ENCODE measurements at places on chromosomes 6 and 20.

DNA sequence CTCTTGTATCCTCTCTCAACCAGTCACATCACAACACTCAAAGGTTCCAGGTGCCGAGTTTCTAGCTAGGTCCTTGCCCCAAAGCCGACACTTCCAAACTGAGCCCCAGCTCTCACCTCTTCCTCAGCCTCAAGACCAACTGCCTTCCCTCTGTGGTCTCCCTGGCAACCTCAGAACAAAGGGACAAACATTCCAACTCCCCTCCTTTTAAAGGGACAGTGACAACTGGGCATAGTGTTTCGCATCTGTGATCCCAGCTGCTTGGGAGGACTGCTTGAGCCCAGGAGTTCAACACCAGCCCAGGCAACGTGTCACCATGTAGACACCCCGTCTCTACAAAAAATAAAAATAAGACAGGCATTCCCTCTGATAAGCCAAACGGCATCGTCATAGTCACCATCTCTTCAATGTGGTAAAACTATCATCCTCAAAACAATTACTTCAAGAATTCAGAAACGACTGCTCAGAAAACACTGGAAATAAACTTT lies 11.3 kb downstream of the DIDO1 start:
- DNase-seq: peak; percentile 52

DNA sequence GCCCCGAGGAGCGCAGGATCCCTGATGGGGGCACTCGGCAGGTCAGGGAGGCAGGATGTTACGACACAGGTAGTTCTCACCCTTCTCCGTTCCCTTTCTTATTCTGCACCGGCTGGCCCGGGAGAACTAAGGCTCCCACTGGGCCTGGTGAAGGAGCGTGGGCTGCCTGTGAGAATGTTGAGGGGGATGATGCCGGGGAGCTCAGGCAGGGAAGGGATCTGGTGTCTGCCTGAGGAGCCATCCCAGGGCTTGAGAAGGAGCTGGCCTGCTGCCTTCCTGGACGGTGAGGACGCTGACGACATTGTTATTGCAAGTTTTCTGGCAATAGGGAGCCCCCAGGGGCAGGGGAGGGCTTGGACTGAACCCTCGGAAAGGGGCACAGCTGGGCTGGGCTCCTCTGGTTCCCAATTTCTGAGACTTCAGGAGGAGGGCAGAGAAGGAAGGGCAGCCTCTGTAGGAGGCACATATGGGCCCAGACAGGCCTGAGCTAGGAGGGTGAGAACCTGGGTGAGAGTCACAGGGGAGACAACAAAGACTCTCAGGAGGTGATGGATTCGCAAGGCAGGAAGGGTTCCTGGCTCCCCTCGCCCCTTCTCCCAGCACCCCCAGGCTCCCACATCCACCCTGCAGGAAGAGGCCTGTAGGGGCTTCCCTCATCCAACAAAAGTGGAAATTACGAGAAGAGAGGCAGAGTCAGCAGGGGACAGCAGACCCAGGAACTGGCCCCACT lies 32.8 kb downstream of the CYP21A2 start:
- no peak for DNase-seq

DNA sequence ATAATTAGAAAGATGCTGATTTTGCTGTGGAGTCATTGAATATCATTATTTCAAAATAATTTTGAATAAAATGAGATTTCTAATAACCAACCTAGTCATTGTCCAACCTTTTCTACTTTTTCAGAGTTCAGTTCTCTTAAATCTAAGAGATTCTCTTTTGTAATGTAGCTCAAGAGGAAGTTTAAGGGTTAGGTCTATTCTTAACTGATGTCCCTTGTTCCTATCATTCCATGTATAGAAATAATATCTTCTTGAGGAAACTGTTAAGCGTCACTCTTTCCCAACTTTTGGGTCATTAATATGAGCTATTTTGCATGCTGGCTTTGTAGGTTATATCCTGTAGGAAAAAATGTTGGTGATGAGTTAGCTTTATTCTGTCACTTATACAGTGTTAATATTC lies 27.0 kb downstream of the RNF144B start:
- DNase-seq: no peak

GRCh38 chr6:163711615-163712565 lies 297.4 kb downstream of the QKI start:
- peak; percentile 65 for DNase-seq

DNA sequence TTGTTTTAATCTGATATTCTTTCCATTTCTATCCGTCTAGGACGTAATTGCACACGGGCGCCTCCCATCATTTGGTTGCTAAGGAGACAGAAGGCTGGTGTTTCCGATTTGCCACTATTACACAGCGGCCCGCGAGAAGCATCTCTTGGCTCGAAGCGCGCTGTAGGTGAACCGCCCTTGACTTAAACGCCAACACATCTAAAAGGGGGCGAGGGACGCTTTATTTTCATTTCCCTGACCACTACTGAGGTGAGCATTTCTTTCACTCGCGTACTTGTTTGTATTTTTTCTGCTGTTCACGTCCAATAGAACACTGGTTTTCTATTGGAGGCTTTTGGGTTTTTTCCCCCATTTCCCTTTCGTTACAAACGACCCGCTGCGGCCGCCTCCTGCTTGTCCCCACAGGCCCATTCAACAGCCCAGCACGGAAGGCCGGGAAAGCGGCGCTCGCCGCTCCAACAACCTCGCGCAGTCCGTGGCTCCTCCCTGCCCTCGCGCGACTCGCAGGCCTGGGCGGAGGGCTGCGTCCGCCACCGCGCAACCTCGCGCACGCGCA lies 505 bp upstream of the WRNIP1 start:
- no peak for DNase-seq

GRCh38 chr6:106886922-106887797 lies 87.4 kb downstream of the CD24 start:
- DNase-seq: no peak

GRCh38 chr20:38195521-38195920 lies 30.5 kb upstream of the TGM2 start:
- DNase-seq: no peak

- no peak for DNase-seq
Measured at GRCh38 chr6:129141499-129141898, 258.6 kb downstream of the LAMA2 start.

DNA sequence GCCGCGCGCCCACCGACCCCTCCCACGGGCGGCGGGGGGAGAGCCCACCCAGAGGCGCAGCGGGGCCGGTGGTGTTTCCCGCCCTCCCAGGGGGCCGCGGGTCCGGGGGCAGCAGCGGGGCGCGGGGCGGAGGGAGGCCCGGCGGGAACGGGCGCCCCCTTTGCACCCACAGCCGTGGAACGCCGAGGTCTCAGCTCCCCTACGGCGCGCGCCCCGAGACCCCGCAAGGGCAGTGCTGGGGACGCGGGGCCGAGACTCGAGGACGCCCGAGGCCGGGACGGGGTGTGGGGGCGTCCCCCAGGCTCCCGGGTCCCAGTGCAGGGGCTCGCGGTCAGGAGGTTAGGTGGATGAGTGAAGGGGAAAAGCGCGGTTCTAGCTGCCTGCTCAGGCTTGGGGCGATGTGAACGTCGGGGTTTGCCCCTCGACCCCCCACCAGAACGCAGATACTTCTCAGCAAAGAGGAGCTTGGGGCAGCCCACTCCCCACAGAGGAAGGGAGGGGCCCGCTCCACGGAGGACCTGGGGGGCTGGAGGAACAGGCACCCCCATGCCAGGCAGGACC lies 65.5 kb upstream of the BHLHE23 start:
- no peak for DNase-seq

DNA sequence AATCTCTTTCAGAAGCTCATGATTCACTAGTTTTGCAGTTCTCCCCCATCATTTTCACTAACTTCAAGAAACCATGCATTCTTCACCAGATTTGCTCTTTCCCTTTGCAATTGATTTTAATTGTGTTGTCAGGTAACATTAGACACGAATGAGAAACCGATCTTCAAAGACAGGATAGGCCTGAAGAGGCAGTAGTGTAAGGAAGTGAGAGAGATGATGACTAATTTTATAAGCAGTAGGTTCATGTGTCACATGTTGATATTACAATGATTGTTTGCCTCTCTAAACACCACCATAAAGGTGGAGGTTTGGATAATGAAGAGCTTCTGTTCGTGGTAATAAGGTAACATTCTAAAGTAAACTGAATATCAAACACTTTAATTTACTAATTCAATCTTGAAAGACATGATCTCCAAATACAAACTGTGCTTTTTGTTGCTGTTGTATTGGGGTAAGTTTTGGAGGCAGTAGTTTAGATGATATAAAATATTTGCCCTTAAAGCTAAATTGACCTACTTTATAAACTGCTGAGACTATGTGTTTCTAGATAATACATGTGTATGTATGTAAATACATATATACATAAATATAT lies 207.2 kb downstream of the PHACTR1 start:
- no peak for DNase-seq

GRCh38 chr6:20511852-20512251 lies 22.4 kb upstream of the CDKAL1 start:
- DNase-seq: no peak

DNA sequence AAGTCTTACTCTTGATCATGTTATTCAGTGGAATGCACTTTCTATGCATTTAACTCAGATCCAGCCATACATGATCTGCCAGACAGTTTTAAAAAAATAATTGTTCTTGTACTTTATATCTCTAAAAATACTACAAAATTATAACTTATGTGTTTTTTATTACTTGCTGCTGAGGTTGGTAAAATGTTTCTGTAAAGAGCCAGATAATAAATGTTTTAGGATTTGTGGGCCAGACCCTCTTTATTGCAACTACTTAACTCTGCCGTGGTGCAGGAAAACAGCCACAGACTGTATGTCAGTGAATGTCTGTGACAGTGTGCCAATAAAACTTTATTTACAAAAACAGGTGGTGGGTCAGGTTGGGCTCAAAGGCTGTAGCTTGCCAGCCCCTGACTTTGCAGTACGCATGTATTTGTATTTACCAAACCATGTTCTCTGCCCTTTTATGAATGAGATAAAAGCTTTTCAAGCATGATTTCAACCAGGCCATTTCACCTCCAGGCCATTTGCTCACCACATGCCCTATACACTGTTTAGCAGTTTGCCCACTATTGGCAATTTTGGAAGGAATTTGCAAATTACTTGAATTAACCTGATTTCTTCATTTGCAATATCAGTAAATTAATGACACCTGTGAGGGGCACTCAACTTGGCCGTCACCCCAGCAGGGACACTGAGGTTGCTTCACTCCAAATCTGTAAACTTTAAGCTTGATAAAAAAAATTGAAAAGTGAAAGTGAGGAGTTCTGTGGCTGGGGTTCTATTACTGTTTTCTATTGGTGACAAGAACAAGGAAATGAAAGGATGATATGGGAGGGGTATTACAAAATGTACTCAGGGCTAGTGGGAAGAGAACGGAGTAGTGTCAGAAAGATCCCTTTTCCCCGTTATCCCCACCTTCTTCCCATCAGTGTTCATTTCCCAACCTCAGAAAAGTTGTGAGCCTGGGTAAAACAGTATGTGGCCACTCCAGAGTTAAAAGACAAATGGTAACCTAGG lies 133.4 kb downstream of the CEBPB start:
- no peak for DNase-seq

DNA sequence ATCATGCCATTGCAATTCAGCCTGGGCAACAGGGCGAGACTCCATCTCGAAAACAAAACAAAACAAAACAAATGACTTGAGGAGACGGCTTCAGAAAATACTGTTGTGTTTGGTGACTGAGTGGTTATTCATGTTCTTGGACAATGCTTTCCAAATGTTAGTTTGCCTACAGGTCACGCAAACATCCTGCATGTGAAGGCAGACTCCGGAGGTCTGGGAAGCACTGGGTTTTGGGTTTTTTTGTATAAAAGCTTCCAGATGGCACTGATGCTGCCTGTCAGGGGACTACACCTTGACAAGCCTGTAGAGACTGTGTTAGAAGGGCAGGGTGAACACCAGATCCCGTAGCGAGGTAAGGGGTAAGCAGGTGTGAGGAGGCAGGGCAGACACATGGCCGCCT lies 81.7 kb downstream of the THBS2 start:
- DNase-seq: no peak

- DNase-seq: no peak
Measured at GRCh38 chr6:36329798-36330291, 6.8 kb downstream of the BNIP5 start.

DNA sequence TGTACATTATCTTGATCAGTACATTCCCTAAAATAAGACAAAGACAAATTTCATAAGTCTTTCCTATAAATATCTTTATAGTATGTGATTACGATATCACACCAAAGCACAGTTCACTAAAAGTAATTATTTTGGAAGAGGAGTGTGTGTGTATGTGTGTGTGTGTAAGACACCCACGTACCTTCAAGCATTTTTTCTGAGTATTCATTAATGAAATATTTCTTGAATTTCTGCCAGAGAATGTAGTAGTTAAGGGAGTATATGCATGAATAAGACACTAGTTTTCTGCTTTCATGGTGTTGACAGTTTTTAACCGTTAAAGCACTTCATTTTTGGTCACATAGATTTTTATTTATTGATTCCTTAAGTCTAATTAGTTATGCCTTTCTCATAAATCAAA lies 36.8 kb downstream of the MANEA start:
- no peak for DNase-seq

GRCh38 chr20:33830371-33830770 lies 19.2 kb downstream of the CHMP4B start:
- no peak for DNase-seq

GRCh38 chr20:18166241-18166881 lies 28.7 kb downstream of the KAT14 start:
- no peak for DNase-seq

GRCh38 chr6:74734901-74735300 lies 471.0 kb downstream of the COL12A1 start:
- DNase-seq: no peak

DNA sequence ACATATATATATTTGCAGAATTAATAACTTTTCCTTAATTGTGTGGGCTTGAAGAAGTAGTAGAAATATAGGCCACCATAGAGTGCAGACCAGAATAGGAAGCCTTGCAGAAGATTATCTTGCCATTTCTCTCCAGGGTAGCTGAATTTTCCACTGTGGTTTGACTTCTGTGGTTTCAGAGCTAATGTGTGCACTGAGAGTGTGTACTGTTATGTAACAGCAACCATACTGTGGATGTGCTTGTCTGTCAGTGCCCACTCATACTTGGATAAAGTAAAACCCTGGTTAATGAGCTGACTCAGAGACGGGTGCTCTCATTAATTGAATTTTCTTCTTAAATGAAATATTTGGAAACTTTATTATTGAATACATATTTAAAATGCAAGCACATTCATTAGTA lies 57.2 kb downstream of the CEP43 start:
- DNase-seq: no peak
